CD8-positive, alpha-beta T cell (primary cell): ENCODE measurements at places on chromosomes 7 and 10. TPM values are rescaled to one million over a fixed set of nuclear protein-coding genes. Genes with fewer than 3 reads are reported as not detected.

DNA sequence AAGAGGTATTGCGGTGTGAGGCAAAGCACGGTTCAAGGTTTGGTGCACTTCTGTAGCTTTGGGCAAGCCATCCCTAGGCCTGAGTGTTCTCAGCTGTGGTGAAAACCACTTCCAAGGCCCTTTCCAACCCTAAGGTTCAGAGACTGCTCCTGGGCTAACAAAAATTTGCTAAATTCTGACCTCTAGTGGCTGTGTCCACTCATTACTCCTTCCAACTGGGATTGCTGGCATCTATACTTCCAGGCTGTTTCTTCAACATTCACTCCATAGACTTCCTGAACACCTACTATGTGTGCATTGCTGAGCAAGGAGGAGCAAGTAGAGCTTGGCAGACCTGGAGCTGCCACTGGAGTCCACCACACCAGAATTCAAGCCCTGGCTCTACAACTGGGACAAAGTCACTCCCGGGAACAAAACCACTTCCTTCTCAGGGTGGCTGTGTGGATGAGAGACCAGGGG lies 29.3 kb upstream of the SH3PXD2A start:
- no peak for DNase-seq

GRCh38 chr7:31192986-31193385 lies 140.9 kb downstream of the ADCYAP1R1 start:
- no peak for DNase-seq

- peak; percentile 65 for DNase-seq
Measured at GRCh38 chr10:451021-451471, 238.4 kb downstream of the DIP2C start.

GRCh38 chr7:99667179-99667578 lies 12.6 kb downstream of the CYP3A5 start:
- no peak for DNase-seq

DNA sequence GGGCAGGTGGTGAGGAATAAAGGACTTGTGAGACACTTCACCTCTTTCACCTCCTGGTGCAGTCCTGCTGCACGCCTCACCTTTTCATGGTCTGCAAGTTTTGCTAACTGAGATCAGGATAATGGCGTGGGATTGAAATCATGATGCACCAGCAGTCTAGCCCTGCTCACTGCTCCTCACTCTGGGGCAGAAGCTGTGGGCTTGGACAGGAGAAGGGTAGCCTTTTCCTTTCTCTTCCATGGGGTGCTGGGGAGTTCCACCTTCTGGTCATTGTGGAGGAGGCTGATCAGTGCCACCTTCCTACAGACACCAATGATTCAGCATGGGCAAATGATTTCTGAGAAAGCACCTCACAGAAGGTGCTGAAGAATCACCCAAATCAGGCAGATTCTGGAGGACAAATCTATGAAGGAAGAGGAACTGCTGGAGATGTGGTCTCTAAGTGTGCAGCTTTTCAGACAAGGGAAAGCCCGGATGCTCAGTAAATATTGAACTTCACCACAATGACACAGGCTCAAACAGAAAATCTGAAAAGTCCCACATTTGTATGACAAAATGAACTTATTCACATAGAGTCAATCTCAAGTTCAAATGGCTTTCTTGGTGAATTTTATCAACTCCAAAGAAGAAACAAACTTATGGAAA lies 19.7 kb downstream of the MBL2 start:
- no peak for DNase-seq

DNA sequence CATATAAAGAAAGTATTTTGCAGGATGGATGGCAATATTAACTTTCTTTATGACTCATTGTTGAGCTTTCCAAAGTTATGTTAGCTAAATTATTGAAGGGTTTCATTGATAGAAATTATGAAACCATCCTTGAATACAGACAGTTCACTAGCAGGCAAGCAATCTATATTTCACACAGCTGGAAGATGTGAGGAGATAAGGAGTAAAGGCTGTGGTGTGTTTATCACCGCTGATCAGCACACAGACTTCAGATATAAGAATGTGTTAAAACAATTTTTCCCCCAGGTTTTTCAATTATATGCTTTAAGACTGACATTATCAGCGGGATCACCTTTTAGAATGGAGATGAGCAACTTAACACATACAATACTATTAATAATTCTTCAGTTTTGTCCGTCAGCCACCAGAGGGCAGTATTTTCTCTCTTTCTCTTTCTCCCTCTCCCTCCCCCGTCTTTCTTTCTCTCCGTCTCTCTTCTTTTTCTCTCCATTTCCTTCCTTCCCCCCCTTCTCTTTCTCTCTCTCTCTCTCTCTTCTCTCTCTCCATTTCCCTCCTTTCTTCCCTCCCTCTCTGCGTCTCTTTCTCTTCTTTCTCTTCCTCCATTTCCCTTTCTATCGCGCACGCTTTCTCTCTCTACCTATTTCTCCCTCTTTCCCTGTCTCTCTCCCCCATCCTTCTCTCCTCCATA lies 62.9 kb upstream of the FAM171A1 start:
- peak; percentile 37 for DNase-seq

DNA sequence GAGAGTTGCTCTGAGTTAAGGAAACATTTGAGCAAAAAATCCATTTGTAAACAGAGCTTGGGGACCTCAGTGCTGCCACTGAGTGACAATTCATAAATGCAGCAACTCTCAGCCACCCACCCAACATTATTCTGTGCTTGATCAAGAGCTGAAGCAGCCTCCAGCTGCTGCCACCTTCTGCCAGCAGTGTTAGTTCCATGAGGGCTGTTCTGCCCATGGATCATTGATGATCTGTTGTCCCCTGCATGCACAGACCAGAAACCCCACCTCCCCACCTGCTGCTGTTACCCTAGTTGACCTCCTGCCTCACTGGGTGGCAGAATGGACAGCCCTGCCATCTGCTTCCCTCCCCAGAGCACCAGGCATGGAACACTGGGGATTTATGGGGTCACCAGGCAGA lies 305.4 kb downstream of the KCNMA1 start:
- DNase-seq: no peak

DNA sequence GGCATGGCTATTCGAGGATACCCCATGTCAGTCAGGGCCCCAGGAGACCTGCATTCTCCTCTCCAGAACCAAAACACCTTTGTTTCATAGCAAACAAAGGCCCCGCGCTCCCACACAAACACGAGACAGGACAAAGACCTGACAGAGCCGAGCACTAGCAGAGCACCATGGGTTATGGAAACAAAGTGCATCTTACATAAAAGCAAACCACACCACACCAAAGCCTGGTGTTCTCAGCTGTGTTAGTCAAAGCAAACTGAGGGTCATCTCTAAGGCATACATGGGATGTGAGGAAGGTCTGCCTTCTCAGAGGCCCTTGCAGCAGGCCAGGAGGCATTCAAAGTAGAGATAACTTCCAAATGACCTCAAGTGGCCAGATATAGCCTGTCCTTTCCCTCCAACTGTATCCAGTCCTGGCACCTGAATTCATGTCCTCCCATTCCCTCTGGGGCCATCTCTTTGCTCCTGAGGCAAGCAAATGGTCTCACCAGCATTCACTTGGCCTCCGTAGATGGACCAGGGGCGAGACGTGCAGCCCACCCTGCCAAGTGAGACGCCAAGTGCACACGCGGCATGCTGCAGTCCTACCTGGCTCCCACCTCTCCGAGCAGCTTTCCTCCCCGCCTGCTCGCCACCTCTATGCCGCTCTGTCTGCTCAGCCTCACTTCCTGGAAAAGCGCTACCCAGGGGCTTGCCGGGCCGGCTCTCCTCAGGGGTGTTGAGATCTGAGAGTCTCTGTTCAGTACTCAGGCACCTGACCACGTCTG lies 45.3 kb upstream of the PDLIM1 start:
- no peak for DNase-seq

- no peak for DNase-seq
Measured at GRCh38 chr7:37545619-37546534, 97.2 kb upstream of the ELMO1 start.

GRCh38 chr10:3473271-3473670 lies 300.7 kb upstream of the PITRM1 start:
- no peak for DNase-seq

GRCh38 chr7:27784399-27785053 lies 44.6 kb downstream of the TAX1BP1 start:
- no peak for DNase-seq

Gene CALY
- 1.2 TPM for total RNA-seq

Gene HMX3
- total RNA-seq: 0.47 TPM

Gene COL26A1
- total RNA-seq: not detected
